ENCODE measurements at places on chromosomes 3 and 15. TPM values are rescaled to one million over a fixed set of nuclear protein-coding genes. Genes with fewer than 3 reads are reported as not detected.

DNA sequence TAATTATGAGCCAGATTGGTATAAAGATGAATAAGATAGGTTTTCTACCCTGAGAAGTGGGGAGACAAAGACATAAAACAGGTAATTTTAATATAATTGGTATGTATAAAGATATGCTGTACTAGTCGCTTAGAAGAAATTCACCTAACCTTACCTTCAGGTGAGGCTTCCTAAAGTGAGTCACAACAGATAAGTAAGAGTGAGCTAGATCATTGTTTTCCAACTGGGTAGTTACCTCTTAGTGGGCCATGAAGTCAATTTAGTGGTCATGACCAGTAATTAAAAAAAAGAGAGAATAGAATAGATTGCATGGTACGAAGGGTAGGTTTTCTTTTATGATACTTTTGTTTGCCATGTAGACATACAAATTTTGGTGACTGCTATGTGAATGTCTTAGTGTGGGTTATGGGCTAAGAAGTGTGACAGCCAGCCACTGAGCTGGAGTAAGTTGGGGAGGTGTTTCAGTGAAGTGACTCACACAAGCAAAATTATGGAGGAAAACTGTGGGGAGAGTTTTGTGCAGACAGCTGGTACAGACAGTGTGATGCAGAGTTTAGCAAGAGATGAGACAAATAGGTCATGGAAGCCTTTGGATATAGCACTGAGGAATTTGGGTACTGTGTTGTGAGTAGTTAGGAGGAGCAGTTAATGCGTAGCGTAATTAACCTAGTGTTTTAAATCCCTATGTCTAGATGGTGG lies 8.2 kb downstream of the TRNT1 start:
- H3K4me3 ChIP-seq, result no peak overlapping the region
- no peak for DNase-seq
- no peaks in the 10 kb centered on the region for H3K4me1 ChIP-seq

- DNase-seq, result peak; percentile 48
- peaks cover 5% of the 10 kb centered on the region for H3K4me1 ChIP-seq
- H3K27me3 ChIP-seq, result peaks cover 25% of the 10 kb centered on the region
- no peaks in the 10 kb centered on the region for H3K36me3 ChIP-seq
- H3K27ac ChIP-seq, result no peak overlapping the region
- H3K4me3 ChIP-seq, result no peak overlapping the region
These were observed 406 bp upstream of the GABRB3 start for GRCh38 chr15:26773067-26773877.

Gene SI
- not detected for total RNA-seq

- no peaks in the 10 kb centered on the region for H3K27me3 ChIP-seq
- H3K27ac ChIP-seq, result no peak overlapping the region
- no peaks in the 10 kb centered on the region for H3K36me3 ChIP-seq
- no peak overlapping the region for H3K4me3 ChIP-seq
- no peaks in the 10 kb centered on the region for H3K4me1 ChIP-seq
- no peak for DNase-seq
These were observed 32.0 kb upstream of the SEMA6D start for GRCh38 chr15:47685141-47685870.

DNA sequence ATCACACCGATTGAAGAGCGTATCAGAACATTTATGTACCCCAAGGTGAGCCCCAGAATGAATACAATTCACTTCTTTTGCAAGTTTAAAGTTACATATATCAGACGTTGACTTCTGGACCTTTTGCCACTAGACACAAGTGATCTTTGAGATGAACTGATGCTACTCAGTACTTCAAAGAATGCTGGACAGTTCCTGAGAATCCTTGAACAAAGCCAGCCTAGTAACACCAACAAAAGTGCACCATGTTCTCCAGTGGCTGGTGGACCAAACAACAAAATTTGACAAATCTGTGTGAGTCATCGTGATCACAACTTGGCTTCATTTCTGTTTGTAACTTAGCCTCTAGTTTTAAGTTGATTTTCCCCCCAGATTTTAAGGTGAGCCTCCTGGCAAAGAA lies 355.7 kb downstream of the SOX2 start:
- no peak overlapping the region for H3K27ac ChIP-seq
- H3K27me3 ChIP-seq, result no peaks in the 10 kb centered on the region
- H3K4me1 ChIP-seq, result no peaks in the 10 kb centered on the region
- H3K4me3 ChIP-seq, result no peak overlapping the region
- no peak for DNase-seq
